Progenitor cell of endocrine pancreas (in vitro differentiated cells): ENCODE measurements at places on chromosomes 5 and 9. TPM values are rescaled to one million over a fixed set of nuclear protein-coding genes. Genes with fewer than 3 reads are reported as not detected.

Gene PRSS3
- not detected in 2 replicates for total RNA-seq

Gene ITGA1
- 6.4 and 7.8 TPM in 2 replicates for total RNA-seq

Gene CCNI2
- total RNA-seq: 0.36 and 0.49 TPM in 2 replicates

Gene PAEP
- total RNA-seq: not detected in 2 replicates

GRCh38 chr9:127572961-127573721 lies 38.9 kb upstream of the STXBP1 start:
- DNase-seq: no peak

GRCh38 chr9:115132648-115133047 lies 14.7 kb upstream of the TNC start:
- no peak for DNase-seq

DNA sequence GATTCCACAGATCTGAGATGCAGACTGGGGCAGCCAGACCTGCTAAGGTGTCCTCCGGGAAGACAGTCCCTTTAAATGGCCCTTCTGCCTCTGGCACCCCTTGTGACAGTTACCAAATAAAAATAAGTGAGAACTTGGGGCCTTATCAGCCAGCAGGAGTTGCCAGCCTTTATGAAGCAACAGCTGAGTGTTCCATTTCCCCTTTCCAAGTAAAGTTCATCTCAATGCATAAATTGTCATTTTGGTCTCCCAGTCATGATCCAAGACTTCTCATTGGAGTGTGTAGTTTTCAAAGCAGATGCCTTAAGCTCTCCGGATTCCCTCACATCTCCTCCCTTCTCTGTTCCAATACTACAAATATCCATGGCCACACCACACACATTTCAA lies 4.1 kb downstream of the PTCH1 start:
- no peak for DNase-seq

DNA sequence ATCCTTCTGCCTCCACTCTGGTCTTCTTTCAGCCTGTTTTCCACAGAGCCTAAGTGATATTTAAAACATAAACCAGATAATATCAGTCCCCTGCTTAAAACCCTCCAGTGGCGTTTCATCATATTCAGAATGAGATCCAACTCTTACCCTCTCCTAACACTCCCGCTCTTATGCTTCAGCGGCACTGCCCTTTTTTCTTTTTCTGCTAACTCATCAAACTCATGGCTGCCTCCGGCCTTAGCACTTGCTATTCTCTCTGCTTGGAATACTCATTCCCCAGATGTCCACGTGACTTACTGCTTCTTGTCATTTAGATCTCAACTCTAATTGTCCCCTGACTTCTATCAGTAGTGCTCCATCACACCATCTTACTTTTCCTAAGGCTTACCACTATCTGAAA lies 73.6 kb downstream of the PIP5K1B start:
- DNase-seq: no peak

DNA sequence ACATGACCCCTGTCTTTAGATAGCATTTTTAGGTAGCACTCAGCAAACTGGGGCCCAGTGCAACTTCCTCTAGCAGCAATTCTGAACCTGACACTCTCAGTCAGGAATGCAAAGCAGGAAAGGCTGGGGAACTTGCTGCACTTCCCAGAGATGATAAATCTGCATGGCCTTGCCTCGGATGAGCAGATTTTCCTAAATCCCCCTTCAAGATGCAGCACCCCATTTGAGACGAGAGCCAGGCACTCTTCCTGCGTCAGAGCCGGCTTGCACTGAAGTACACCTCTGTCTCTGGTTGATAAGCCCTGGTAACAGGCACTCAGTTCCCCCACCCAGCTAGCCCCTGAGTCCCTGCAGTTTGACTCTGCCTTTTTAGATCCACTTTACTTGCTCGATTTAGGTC lies 296.7 kb upstream of the PANK3 start:
- DNase-seq: no peak

DNA sequence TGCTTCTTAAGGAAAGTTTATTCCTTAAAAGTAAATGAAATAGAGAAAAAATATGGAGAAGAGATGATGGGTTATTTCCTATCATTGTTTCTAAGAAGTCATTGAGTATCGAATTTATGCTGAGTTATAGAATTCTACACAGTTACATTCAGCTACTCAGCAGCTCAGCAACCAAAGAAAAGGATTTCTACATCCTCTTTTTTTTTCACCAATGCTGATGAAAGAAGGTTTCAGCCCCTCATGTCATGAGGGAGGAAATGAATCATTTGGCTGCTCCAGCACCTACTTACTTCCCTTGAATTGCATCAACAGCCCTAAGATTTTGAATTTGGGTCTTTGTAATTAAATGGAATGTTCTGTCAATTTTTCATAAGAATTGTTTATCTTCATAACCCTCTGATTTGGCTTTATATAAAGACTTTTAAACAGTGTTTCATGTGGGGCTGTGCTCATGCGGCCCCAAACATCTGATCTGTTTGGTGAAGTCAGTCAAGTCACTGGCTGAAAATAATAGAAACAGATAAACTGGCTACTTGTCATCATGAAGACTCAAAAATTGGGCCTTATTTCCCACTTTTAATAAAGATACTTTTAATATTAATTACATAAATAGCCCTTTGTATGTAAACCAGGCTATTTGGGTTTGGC lies 18.5 kb upstream of the SNX2 start:
- no peak for DNase-seq

DNA sequence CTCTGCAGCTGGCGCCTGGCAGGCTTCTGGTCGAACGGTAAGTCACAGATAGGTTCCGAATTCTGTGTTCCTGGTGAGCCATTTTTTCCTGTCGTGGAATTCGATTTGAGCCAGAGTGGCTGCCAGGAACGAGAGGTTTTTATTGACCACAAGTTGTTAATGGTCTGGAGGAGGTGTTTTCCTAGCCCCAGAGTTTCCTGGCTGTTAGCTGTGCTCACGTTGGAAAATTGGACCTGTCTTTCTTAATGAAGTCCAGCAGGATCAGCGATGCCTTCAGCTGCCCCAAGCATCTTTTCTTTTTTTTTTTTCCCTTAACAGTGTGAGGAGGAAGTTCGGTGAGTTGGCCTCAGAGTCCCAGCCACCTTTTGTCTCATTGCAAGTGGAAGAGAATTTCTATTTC lies 62.9 kb downstream of the COL5A1 start:
- no peak for DNase-seq

DNA sequence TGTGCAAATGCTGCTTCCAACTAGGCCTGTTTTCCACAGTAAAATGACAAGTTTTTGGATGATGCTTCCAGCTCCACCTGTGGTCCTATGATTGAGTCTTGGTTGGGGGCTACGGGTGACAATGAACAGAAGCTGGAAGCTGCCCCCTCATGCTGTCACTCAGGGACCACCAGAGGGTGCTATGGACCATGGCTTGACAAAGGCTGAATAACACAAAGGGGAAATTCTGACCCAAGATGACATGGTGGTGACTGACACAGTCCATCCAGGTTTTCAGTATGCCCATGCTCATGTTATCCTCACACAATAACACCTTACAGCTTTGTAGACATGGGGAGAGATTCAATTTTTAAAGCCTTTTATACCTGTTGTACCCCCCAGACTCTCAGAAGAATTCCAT lies 23.9 kb upstream of the SAP30L start:
- DNase-seq: no peak

- DNase-seq: no peak
Observed at GRCh38 chr9:5869315-5870019, 21.2 kb upstream of the MLANA start.

DNA sequence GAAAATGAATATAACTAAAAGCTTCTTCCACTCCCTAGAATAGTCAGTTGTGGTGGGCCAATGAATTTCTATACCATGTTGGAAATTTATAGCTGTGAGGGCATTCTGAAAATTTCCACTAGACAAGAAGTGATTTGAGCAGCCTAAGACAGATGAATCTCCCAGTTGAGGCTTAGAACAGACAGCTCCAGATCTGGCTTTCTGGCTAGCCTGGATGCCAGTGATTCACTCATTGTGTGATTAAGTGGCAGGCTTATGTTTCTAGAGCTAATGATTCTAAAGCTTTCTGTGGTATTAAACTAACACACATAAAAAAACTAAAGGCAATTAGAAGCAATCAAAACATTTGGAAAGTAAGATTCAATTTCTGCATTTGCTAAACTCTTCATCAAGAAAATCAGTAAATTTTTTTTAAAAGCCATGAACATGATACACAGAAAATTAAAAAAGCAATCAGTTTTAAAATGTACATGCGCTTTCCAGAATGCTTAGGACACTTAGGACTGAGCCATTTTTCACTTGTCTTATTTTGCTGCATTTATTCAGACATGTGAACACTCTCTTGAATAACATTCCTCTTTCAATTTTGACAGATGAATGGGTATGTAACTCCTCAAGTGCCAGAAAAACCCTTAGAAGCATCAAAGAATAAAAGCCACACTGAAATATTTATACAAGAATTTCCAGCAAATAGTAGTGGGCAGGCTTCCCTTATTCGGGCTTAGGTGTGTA lies 100.5 kb upstream of the GNAQ start:
- DNase-seq: no peak

DNA sequence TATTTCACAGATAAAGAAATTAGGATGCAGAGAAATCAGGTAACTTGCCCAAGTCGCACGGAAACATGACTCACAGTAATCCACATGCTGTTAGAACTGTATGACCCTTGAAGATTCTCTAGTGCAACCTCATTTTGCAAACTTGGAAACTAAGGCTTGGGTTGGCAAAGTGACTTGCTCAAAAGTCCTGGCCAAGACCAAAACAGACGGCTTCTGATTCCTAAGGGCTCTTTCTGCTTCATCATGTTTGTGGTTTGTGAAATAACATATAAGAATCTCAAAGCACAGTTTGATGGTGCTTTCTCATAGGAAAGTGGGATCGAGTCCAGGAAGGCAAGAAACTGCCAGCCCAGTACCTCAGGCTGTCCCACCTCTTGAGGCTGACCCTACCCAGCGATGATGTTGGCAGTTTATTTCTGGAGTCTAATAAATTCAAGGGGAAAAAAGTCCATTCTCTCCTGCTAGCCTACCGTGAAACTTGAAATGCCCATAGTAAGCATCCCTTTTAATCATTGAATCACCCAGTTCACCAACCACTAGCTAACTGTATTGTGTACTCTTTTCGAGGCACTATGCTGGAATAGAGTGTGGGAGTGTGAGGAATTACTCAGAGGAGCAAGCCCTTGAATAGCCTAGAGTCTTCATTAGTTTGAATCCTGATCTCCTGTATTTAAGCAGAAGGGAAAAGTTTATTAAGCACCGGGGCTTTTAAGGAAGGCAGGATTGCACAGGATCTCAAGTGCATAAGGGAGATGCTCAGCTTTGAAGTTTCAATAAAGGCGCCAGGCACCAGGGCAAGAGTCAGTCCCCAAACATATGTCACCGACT lies 14.1 kb downstream of the CAPSL start:
- no peak for DNase-seq

GRCh38 chr5:362978-363765 lies 41.7 kb downstream of the AHRR start:
- DNase-seq: peak; percentile 1

DNA sequence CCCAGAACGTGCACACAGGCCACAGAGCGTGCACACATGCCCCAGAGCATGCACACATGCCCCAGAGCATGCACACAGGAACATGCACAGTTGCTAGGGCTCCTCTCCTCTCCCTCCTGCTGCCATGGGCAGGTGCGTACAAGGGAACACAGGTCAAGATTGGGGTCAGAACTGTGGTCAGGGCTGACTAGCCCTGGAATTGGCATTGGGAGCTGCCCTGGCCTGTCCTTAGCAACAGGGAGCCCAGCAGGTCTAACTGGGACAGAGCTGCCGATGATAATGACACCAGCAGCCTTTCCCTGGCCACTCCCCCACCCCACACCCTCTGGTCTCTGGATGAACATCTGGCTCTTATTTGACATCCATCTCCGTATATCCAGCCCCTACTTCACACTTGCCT lies 8.0 kb downstream of the PCDH1 start:
- no peak for DNase-seq
